Cerebellum (tissue), 4 donors: ENCODE measurements at places on chromosomes 4 and X. TPM values are rescaled to one million over a fixed set of nuclear protein-coding genes. Genes with fewer than 3 reads are reported as not detected.

The TLR1 gene
- total RNA-seq, result 3.8 TPM

The SPATA4 gene
- total RNA-seq, result 0.09 TPM

The HAND2 gene
- total RNA-seq, result not detected

The PNMA3 gene
- 8.1 TPM for total RNA-seq
